ENCODE measurements at places on chromosomes 3 and 15.

DNA sequence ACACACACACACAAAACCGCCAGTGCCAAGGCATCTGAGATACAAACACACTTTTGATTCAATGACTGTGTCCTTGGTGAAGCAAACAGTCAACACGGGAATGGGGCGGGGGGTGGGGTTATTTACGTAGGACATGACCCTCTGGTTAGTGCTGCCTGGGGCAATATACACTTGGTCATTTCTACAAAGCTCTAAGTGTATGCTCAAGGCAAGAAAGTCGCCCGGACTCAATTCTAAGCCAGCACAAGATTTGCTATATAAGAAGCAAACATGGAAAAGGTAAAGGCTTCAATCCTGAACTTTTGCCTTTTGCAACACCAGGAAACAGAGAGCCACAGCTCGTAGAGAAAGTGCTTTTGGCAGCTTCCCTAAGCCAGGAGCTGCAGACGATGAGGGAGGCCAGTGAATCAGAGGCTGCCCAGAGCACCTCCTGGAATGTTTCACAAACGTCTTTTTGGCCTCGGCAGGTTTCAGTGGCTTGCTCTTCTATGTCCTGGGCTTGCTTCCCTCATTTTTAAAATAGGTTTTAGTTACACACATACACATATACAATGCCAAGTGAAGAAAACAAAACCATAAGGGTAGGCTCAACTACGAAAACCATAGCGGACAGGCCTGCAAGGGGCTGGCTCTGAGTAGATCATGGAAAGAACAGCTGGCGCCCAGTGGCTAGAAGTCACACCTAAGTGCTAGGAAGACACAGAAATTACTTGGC lies 73.6 kb downstream of the TM4SF4 start:
- DNase-seq, result no peak

- no peak for DNase-seq
Measured at GRCh38 chr3:41688595-41689380, 273.1 kb downstream of the ULK4 start.

DNA sequence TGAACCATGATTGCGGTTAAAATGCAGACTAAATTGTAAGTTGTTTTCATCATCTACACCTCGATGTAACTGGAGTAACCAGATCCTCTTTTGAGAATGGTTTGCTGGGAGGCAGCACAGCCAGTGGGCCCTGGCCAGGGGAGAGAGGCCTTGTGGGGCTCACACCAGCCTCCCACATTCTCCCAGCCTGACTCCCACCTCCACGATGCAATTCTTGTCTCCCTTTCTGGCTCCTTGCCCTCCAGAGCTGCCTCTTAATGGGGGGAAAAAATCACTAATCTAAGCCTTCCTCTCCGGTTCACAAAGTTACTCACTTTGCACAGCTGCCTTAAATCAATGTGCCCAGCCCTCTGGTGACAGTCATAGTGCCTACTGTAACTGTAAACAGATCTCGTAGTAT lies 17.9 kb upstream of the PAQR5 start:
- DNase-seq, result no peak

DNA sequence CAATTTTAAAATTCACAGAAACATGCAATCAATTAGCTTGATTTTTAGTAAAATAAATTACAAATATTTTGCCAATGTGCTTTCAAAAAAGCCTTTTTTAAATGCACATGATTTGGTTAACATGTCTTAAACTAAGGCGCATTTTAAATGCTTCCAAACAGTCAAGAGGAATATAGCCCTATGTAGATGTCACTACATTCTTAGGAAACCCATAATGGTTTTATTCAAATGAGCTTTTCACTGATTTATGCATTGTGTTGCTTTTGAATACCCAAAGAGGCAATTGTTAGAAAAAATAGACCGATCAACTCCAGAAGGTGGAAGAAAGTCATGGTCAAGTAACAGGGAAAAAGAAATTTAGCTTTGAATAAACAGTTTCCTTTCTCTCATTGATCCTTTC lies 366.9 kb upstream of the PPP2R3A start:
- DNase-seq, result no peak

GRCh38 chr3:66592016-66592761 lies 91.4 kb upstream of the LRIG1 start:
- no peak for DNase-seq

GRCh38 chr3:8629151-8630021 lies 15.2 kb downstream of the SSUH2 start:
- no peak for DNase-seq

DNA sequence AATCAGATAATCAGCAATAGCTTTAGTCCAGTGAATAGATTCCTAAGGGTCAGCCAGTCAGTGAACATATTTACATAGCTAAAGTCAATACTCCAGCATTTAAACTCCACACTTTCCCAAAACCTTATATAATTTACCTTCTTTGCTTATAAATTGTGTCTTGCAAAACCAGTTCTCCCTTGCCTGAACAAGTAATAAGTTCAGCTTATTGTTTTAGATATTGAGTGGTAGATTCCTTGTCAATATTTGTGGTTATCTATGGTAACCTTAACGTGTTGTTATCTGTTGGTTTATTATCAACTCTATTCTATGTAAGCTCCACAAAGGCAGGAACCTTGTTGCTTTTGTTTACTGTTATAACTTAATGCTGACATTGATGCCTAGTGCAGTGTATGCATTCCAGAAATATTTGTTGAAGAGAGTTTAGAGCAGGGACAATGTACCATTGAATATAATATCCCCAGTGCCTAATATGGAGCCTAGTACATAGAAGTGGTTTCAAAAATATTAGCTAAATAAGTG lies 24.0 kb downstream of the PLSCR5 start:
- DNase-seq, result no peak

DNA sequence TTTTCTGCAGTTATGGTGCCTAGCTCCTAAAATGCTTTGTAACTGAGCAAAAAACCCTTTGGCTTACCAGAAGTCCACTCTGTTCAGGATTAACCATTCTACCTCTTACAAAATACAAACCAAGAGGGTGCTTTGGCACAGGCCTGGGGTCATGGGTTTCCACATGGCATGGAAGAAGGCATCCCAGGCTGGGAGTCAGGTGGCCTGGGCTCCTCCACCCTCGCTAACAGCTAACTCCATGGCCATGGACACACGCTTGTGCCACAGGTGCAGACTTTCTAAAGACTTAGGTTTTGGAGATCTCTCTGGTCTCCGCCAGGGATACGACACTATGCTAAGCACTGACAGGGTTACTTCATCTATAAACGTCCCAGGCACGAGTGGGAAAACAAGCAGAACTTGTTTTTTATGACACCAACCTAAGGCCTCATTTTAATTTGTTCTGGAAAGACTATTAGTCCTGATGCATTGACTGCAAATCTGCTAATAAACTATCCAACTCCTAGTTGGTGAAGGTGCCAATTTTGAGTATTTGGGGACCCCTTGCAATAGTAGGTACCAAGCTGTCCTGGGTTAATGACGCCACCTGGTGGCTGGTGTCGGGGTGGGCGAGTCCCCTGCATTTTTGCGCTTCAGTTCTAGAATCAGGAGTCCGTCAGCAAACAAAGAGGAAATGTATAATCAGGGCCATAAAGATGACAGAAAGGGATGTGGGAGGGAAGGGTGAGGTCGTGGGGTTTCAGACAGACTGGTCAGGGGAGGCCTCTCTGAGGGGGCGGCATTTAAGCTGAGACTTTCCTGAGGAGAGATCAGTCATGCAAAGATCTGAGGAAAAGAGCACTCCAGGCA lies 10.3 kb upstream of the ALDH1A3 start:
- DNase-seq, result no peak

DNA sequence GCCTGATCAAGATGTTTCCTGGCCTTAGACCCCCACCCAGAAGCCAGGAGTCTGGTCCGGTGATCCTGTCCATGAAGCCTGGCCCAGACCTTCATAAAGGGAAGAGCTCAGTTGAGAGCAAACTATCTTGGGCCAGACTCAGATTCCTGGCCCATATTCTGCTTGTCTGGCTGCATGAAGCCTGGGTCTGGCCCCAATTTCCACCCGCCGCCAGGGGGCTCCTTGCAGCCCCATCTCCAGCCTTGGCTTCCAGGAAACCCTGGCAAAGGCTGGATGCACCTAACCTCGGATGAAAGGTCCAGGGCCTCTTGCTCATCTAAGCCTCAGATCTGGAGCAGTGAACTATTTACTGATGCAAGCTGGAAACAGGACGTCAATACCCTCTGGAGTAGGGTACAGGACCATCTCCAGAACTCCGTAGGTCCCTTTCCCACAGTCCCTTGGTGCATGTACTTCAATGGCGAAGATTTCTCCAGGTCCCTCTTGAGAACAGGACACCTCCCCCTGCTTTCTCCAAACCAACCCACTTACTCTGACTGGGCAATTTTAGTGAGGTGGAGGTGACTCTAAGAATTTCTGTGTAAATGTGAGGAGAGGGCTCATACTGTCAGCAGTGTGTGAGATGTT lies 5.6 kb downstream of the FOXL2 start:
- DNase-seq, result peak; percentile 9

GRCh38 chr3:99839613-99840012 lies 22.0 kb downstream of the CMSS1 start:
- DNase-seq, result no peak

DNA sequence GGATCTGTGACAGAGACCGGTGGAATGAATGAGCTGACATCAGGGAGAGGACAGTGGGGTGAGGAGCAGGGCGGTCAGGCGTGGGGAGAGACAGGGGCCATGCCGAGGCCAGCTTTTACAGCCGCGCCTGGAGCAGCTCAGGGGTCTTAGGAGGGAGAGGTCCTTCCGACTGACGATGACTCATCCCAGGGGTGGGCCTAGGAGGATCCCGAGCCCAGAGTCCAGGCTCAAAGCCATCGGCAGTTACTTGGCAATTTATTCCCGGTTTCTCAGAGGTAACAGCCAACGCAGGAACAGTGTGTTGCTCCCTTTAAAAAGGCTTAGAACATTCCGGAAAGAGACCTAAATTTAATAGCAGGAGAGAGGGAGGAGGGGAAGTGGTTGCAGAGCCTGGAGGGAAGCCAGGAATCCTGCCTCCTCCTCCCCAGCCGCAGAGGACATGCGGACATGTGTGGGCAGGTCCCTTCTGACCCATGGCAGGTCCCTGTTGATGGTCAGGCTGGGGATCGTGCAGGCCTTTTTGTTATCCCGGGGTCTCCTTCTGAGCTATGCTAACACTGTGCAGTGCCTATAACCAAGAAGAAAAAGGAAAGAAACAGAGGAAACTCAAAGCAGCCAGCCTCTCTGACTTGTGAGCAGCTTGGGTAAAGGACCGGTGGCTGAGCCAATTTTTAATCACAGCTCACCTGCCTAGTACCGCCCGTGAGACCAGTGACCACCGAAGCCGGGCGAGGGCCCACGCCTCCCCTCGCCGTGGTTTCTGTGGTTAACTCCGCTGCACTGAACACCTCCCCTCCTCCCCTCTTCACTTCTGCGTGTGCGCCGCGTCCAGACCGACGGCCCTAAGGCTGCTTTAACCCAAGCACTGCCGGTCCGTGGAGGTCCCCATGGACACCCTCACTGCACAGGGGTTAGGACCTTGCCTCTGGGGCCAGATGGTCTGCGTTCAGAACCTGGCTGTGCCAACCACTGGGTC lies 392.4 kb upstream of the PROK2 start:
- DNase-seq, result no peak

- DNase-seq, result no peak
Measured at GRCh38 chr3:29319798-29320197, 38.9 kb downstream of the RBMS3 start.

- DNase-seq, result peak; percentile 41
Measured at GRCh38 chr3:57046101-57046765, 14.2 kb upstream of the SPATA12 start.

- DNase-seq, result no peak
Measured at GRCh38 chr3:189457201-189457607, 174.0 kb upstream of the TP63 start.

DNA sequence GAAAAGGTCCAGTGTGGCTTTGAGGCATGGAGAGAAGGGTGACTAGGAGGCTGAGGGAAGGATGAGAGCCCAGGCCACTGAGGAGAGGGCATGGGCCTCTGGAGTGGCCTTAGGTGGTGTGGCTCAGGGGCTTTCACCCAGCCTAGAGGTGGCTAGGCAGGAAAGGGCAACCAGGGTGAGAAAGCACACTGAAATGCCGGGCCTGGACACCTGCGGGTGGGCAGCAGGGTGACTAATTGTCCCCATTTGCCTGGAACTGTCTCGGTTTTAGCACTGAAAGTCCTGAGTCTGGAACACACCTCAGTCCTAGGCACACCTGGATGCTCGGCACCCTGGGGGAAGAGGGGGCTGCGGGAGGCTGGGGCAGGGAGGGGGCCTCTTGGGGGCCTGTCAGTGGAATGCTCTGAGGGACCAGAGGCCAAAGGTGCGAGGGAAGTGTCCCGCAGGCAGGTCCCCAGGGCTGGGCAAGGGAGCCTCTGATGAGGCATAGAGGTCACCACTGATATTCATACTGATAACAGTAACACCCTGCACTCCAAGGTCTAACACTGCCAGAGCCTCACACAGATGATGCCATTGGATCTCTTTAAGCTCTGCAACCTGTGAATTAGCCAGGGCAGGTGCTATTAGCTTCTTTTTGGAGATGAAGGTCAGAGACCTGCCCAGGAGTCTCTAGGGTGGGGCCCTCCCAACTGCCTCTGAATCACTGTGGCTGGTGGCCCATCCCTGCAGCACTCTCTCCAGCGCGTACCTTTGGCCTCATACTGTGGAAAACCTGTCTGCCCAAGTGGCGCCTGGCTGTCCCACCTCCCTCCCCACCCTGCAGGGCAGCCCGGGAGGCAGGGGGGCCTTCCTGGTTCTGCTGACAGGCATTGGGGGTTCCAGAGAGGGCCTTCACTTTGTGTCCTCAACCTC lies 3.0 kb upstream of the PHGR1 start:
- DNase-seq, result no peak

DNA sequence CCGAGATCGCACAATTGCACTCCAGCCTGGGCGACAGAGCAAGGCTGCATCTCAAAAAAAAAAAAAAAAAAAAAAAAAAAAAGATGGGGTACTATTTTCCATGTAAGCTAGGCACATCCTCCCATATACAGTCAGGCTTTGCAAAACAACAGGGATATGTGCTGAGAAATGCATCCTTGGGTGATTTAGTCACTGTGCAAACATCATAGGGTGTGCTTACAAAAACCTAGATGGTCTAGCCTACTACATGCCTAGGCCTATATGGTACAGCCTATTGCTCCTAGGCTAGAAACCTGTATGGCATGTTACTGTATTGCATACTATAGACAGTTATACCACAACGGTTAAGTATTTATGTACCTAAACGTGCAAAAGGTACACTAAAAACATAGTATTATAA lies 75.0 kb downstream of the TTBK2 start:
- DNase-seq, result no peak

GRCh38 chr15:85772668-85773067 lies 22.1 kb downstream of the KLHL25 start:
- no peak for DNase-seq

- no peak for DNase-seq
Measured at GRCh38 chr3:77093101-77093500, 53.2 kb downstream of the ROBO2 start.

GRCh38 chr3:26962492-26963360 lies 340.2 kb downstream of the LRRC3B start:
- DNase-seq, result no peak

GRCh38 chr3:153291059-153291685 lies 129.1 kb downstream of the RAP2B start:
- no peak for DNase-seq

- DNase-seq, result peak; percentile 18
Measured at GRCh38 chr15:90814191-90814821, 54.1 kb upstream of the FURIN start.

Data from NCI-H1092 treated with DMSO at 0.1 percent for 48 hours (cell line).